ENCODE measurements at places on chromosomes 1 and 21.
A peak's percentile ranks its signal among the peaks of the same experiment; 100 is the strongest.

DNA sequence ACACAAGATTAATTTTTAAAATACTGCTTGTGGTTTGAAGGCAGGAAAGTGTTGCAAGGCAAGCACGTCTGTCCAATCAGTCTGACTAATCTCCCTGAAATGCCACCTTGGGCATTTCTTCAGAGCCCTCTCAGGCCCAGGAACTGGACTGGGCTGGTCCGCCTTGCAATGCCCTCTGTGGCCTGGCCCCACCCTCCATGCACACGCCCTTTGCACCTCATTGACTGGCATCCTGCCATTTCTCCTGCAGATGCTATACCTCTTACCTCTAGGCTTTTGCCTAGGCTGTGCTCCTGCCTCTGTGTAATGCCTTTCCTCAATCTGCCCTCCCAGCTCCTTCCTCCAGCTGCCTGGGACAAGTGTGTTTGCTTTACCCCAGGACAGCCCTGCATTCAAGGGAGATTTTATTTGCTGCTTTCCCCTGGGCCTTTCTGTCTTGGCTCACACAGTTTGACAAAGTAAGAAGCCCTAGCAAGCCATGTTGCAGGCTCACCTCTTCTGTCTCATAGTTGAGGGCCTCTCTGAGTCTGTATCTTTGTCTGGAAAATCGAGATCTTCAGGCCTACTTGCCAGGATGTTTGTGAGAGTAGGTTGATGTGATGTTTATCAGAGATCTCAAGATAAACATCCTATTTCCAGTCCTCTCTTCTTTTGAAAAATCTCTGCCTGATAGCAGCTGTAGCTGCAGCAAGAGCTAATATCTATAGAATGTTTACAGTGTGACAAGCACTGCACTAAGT lies 149.2 kb upstream of the JUN start:
- no peak for DNase-seq

DNA sequence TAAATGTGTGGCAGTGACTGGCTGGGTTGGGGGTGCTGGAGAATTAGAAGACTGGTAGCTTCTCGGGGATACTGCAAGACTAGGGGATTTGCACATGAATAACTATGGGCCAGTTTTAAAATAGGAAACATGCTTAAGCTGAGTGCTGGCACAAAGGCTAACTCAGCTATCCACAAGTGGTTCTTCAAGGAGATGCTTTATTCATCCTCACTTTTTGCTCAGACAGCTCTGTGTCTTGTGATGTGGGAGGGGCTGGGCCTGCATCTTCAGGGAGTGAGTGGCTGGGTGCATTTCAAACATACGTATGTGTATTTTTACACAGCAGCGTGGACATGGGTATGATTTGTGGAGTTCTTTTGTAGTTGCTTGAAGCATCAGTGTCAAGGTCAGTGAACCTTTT lies 2.3 kb downstream of the COQ8A start:
- DNase-seq = no peak

GRCh38 chr1:192631749-192632148 lies 4.2 kb upstream of the RGS13 start:
- no peak for DNase-seq

DNA sequence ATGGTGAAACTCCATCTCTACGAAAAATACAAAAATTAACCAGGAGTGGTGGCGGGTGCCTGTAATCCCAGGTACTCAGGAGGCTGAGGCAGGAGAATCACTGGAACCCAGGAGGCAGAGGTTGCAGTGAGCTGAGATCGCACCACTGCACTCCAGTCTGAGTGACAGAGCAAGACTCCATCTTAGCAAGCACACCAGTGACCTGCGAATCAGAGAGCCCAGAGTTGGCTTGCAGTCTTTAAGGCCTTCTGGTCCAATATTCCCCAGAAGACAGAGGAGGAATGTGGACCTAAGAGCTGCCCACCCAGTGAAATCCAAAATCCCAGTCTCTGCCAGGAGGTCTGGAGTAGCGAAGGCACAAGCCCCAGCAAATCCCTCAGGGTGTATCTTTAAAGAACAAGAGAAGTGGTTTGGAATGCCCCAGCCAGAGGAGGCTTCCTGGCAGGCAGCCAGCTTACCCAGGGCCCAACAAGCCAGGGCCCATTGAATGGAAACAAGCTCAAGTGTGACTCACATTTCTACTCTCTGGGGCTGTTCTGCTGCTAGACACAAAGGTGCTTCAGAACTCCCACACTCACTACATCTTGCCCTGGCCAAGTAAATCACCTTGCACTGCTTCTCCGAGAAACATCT lies 23.9 kb downstream of the GPR161 start:
- peak; percentile 43 for DNase-seq

GRCh38 chr1:17744666-17745478 lies 10.3 kb upstream of the ACTL8 start:
- DNase-seq = no peak

DNA sequence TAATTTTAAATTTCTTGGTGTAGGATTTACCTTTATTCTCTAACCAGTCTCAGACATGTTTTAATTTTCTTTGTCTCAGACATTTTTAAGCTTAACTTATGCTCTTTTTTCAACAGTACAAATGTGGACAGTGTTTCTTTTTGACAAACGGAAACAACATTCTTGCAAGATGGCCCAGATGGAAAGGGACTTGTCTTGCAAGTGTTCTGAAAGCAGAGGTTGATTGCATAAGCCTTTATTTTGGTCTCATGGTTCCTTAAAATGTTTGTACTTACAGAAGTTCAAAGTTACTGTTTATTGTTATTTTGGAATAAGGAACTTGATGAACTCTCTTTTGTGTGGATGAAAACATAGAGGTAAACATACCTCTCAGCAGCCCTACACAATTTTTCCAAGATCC lies 22.9 kb downstream of the SMAP2 start:
- no peak for DNase-seq

Data from GM10248 (cell line).